ENCODE measurements at places on chromosomes 2 and 18.

- no peak for DNase-seq
These were observed 60.4 kb downstream of the C18orf63 start for GRCh38 chr18:74375999-74376398.

DNA sequence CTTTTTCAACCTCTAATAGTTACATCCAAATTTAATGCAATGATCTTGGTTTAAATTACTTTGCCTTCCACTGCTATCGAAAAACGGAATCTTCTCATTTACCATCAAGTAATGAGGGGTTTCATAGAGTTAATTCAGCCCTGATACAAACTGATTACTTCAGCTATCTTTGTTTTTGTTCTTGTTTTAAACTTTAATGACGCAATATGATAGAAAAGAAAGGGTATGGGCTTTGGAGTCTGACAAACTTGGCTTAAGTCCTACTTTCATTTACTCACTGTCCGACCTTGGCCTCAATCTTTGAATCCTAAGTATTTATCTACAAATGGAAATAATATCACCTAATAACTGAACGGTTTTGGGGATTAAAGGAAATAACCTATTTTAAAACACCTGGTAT lies 16.1 kb downstream of the ADAM17 start:
- DNase-seq, result no peak

DNA sequence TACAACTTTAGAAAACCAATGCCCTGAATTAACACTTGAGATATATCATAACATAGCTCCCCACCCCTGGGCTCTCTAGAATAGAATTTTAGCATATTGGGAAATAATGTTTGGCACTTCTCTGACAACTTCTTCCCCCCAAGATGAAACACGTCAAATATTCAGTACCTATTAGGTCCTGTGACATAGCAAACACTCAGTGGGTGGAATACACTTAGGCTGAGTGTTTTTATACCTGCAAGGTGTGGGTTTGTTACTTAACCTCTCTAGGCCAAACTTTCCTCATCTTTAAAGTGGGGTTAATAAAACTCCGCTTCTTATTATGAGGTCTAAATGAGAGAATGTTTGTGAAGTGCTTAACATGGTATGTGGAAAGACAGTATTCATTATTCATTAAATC lies 56.1 kb downstream of the LAMA3 start:
- no peak for DNase-seq

DNA sequence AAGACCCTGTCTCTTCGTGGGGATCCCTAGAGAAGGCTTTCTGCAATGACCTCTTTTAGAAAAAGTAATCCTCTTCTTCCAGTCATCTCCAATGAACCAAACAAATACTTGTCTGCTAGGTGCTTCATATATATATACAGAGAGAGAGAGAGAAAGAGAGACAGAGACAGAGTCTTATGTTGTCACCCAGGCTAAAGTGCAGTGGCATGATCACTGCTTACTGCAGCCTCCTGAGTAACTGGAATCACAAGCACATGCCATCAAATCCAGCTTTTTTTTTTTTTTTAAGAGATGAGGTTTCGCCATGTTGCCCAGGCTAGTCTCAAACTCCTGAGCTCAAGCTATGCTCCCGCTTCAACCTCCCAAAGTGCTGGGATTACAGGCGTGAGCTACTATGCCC lies 18.6 kb upstream of the PKDCC start:
- DNase-seq, result no peak

GRCh38 chr2:233418761-233419546 lies 64.7 kb downstream of the DGKD start:
- DNase-seq, result no peak

Measured in hematopoietic multipotent progenitor cell treated with erythropoietin and hydrocortisone succinate and interleukin-3 and kit ligand, for 17 days (in vitro differentiated cells).